ENCODE measurements at places on chromosomes 12 and 14. TPM values are rescaled to one million over a fixed set of nuclear protein-coding genes. Genes with fewer than 3 reads are reported as not detected.

DNA sequence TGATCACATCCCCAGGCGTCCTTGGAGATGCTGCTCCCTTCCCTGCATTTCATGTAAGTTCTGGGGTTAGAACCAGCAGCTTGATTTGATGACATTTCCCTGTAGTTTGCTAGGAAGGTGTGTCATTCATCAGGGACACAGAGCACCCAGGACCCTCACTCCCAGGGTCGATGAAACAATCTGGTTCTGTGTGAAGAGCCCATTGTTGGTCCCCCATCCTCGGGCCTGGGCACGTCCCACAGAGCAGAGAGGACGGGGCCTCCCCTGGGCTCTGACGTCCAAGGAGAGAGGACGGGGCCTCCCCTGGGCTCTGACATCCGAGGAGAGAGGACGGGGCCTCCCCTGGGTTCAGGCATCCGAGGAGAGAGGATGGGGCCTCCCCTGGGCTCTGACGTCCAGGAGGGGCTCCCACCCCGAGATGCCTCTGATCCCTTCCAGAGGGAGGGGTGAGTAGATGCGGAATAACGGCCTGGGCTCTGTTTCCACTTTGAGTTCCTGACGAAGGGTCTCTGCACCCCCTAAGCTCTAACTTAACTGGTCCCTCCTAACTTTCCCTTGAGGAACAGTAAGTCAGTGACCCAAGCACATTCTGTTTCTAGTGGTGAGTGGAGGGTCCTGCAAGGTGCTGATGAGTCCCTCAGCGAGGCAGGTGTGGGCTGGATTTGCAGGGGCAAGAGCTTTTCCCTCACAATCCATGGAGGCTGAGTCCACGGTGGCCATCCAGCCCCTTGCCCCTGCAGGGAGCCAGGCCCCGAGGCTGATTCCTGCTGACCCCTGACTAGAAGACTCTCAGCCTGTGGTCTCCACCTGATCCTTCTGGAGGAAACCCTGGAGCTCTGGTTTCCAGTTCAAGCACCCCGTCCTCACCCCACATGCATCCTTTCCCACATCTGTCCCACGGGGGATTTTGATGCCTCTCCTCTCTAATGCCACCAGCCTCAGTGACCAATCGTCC lies 35.5 kb upstream of the SFSWAP start:
- H3K27ac ChIP-seq = no peak overlapping the region
- H3K4me1 ChIP-seq = no peaks in the 10 kb centered on the region
- peaks cover 4% of the 10 kb centered on the region for H3K27me3 ChIP-seq
- H3K36me3 ChIP-seq = no peaks in the 10 kb centered on the region

Gene ADCY4
- total RNA-seq = 1.6 TPM

DNA sequence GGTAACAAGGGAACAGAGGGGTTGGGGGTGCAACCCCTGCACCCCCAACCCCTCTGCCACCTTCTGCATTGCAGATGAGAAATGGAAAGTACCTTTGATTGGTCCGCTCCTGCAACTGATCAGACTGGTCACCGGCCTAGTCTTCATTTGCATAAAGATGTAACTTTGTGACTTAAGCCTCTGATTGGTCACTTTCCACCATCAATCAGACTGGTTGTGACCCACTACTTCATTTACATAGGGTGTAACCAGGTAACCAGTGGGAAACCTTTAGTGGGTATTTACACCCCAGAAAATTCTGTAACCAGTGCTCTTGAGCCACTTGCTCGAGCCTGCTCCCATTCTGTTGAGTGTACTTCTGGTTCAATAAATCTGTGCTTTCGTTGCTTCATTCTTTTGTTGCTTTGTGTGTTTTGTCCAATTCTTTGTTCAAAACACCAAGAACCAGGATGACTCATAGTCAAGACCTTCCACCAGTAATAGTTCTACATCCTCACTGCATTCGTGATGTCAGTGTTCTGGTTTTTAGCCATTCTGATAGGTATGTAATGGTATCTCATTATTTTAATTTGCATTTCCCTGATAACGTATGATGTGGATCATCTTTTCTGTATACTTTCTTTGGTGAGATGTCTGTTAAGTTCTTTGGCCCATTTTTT lies 30.8 kb downstream of the LEMD3 start:
- H3K4me1 ChIP-seq = peaks cover 47% of the 10 kb centered on the region
- H3K36me3 ChIP-seq = peaks cover 60% of the 10 kb centered on the region
- H3K27ac ChIP-seq = no peak overlapping the region
- no peaks in the 10 kb centered on the region for H3K27me3 ChIP-seq
- no peak for DNase-seq
- H3K4me3 ChIP-seq = no peak overlapping the region

DNA sequence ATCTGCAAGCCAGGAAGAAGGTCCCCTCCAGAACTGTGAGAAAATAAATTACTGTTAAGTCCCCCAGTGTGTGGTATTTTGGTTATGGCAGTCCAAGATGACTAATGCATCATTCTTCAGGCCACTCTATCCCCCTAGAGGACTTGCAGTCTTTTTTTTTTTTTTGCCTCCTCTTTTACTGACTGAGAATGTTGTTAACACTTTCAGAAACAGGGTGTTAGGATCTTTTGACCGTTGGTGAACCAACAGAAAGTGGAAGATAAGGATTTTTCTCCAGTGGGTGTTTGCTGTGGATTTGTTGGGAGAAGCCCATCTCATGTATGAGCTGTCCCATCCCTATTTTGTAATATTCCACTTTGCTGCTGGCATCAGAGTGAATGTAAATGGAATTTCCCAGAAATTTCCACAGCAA lies 37.8 kb downstream of the MARK3 start:
- no peak overlapping the region for H3K27ac ChIP-seq
- no peak for DNase-seq
- peaks cover 22% of the 10 kb centered on the region for H3K36me3 ChIP-seq
- H3K27me3 ChIP-seq = no peaks in the 10 kb centered on the region

DNA sequence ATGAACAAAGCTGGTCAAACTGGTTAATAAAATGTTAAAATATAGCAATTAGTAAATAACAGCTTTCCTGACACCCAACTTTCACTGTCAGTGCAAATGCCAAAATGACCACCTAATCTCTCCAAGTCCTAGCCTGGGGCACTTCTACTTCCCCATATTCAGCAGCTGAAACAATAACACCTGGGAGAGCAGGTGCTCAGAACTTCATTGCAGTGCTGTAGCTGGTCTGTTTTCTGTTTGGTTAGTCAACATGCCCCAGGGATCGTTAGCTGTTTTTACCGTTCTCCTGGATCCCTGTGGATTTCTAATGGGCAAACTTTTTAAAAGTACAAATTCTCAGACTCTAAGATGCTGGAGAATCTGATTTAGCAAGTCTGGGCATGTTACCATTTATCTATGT lies 759.7 kb downstream of the GALC start:
- no peak for DNase-seq
- no peaks in the 10 kb centered on the region for H3K27me3 ChIP-seq
- no peaks in the 10 kb centered on the region for H3K4me1 ChIP-seq
- H3K36me3 ChIP-seq = no peaks in the 10 kb centered on the region
- no peak overlapping the region for H3K4me3 ChIP-seq

DNA sequence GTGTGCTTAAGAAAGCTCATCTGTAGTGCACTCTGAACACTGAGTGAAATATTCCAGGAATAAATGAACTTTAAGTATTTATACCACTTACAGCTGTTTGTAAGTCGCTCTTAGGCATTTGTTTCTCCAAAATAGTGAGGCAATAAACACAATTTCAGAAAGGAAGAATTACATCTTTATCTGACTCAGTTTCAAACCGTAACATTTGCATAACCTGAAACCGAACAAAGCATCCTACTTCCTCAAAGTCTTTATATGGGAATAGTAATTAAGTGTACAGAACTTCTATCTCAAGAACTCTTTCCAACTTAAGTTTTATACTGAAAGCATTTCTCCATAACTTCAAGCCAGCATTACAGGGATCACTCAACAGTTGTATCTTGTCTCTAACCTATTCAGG lies 58.4 kb downstream of the SOX5 start:
- H3K36me3 ChIP-seq = no peaks in the 10 kb centered on the region
- no peak overlapping the region for H3K4me3 ChIP-seq
- no peak for DNase-seq
- no peak overlapping the region for H3K27ac ChIP-seq
- no peaks in the 10 kb centered on the region for H3K27me3 ChIP-seq
- no peaks in the 10 kb centered on the region for H3K4me1 ChIP-seq

Measured in activated CD4-positive, alpha-beta T cell treated with anti-CD3 and anti-CD28 coated beads, Interleukin-2, amount 10 ng/mL, durations not matched to agents 24 days and 14 days (primary cell).